Stimulated activated CD4-positive, alpha-beta T cell treated with anti-CD3 and anti-CD28 coated beads, Interleukin-2, amount 100 ng/mL, for 48 hours (primary cell): ENCODE measurements at places on chromosomes 1 and 21.

DNA sequence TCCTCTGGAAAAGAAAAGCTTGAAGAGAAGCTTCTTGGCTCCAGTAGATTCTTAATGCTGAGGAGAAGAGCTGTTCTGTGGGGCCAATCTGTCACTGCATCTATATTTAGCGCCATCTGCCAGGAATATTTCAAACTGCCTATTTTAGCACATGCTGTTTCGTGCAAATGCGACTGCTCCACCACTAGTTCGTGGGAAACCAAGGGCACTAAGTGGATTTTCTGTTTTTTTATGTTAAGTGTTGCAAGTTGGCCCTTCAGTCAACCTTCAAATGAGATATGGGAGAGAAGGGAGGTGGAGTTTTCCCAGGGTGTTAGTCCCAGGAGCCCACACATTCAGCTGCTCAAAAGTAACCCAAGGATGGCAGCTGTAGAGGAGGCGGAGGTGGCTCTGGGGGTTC lies 91.9 kb downstream of the TSEN15 start:
- DNase-seq = no peak

- DNase-seq = no peak
These were observed 8.3 kb downstream of the MCOLN2 start for GRCh38 chr1:84988588-84988987.

DNA sequence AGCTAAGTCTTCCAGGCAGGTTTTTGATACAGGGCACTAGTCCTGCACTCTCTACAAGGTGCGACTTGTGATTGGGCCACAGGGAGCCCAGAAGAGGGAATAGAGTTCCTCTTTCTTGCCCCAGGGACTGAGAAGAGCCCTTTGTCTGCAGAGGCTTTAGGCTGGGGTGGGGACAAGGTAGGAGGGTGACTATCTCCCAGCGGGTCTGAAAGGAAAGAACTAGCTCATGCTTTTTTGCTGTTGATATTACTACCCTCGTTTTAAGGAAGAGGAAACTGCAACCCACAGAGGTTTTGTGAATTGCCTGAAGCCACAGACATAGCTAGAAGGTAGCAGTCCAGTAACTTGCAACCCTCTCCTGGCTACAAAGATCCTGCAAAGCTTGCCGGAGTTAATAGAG lies 615.2 kb downstream of the MATN1 start:
- DNase-seq = no peak

DNA sequence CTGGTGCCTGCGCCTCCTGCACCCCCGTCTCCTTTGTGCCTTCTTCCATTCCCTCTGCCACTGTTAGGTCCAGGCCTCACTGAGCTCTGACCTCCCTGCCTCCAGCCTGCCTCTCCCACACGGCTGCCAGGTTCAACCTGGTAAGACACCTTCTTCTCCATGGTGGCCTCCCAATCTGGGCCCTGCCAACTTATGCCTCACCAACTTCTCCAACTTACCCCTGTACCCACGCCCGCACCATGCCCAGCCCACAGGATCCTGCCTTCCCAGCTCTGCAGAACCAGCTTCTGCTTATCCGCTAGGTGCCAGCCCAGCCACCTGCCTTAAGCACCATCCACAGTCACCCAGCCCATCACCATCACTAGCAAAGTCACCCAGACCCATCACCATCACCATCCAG lies 37.2 kb downstream of the PDE9A start:
- no peak for DNase-seq

DNA sequence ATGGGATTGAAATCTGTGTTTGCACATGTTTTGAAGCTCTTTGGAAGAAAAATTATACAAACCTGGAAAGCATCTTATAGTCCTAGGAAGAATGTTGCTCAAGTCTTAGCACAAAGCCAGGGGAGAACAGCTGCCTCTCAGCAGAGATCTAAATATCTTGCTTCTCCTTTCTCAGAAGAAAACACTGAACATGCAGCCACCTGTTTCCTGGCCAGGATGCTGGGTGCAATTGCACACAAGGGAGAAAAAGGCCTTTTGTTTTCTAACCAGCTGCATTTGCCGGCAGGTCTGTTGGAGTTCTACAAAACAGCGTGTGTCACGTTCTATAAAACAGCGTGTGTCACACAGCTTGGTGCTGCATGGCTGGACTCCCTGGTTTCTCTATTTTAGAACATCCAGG lies 259.6 kb upstream of the PLD5 start:
- DNase-seq = no peak

DNA sequence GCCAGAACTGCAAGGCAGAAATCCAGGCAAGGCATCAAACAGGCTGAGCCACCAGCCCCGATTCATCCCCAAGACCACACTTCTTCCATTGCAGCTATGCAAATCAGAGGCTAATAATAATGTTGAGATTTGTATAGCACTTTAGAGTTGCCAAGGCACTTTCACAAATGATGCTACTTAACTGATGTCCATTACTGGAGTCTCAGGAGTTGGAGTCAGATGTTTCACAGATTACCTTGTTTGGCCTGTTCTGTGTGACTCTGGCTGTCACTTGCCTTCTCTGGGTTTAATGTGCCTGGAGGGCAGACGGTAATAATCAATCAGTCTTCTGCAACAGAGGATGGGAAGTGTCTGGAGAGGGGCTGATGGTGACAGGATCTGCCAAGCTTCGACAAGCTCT lies 40.8 kb upstream of the MPZL1 start:
- DNase-seq = no peak

- no peak for DNase-seq
These were observed 4.9 kb downstream of the CAMK2N1 start for GRCh38 chr1:20480951-20481617.

DNA sequence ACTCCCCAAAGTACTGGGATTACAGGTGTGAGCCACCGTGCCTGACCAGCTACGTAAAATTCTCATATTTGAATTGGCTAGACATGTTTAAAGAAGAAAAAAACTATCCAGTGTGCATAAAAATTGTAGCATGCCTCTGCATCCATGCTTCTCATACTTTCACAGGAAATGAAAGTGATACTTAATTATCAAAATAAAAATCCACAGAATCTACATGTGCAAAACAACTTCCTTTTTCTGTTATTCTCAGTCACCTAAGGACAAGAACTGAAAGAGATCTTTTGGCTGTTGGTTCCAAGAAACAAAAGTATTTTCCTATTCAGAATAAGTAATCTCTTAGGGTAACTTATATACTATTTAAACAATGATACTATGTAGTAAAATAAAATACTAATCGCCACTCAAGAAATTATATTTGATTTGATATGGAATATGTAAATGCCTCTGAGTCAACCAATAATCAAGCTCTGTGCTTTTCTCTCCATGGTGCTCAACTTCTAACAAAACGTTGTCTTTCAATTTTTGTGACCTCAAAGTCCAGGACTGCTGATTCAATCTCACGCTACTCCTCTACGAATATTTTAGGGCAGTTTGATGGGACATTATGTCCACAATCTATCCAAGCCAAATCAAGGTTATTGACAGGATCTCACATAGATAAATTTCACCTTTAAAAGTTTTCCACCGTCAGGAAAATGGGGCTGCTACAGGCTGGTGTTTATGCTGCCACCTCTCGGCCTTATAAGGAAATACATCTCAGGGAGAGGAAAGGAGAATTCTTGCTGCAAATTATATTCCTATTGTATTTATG lies 102.7 kb downstream of the ZNF281 start:
- DNase-seq = no peak

GRCh38 chr1:13703128-13703513 lies 3.1 kb downstream of the PRDM2 start:
- DNase-seq = no peak

- DNase-seq = no peak
These were observed 66.6 kb downstream of the SLC37A1 start for GRCh38 chr21:42580076-42580792.

GRCh38 chr1:14615549-14616218 lies 17.2 kb downstream of the KAZN start:
- no peak for DNase-seq

DNA sequence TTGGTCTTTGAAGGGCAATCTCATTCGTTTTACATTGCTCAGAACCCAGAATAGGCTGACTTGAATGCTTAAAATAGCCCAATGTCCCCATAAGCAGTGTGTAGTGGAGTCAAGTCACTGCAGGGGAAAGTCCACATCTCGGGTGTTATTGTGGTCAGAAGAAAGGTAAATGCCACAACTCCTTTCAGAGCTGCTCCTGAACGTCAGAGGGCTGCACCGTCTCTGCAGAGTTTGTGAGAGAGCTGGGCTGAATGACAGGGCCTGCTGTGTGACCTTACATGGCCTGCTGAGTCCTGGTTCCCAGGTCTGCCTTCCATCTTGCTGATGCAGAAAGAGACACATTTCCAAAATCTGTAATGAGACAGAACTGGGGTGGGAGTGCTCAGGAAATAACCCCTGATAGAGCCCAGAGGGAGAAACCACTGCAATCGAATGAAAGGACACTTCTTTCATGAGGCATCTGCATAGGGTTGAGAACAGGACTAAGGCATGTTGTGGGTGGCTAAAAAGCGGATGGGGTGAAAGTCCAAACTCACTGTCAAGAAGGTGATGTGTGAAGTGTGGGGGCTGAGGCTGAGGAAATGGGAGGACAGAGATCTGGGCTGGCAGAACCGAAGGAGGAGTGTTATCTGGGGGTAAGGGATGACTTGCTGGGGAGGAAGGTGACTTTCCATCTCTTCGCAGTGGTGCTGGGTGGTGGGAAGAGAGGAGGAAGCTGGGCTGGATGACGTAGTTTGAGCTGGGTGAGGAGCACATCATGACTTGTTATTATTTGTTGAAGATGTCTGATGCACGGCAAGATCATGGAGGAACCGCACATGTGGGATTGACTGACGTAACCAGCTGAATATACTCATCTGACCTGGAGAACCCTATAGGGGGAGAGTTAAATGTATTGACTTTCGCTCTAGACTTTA lies 33.7 kb downstream of the XCL2 start:
- no peak for DNase-seq

DNA sequence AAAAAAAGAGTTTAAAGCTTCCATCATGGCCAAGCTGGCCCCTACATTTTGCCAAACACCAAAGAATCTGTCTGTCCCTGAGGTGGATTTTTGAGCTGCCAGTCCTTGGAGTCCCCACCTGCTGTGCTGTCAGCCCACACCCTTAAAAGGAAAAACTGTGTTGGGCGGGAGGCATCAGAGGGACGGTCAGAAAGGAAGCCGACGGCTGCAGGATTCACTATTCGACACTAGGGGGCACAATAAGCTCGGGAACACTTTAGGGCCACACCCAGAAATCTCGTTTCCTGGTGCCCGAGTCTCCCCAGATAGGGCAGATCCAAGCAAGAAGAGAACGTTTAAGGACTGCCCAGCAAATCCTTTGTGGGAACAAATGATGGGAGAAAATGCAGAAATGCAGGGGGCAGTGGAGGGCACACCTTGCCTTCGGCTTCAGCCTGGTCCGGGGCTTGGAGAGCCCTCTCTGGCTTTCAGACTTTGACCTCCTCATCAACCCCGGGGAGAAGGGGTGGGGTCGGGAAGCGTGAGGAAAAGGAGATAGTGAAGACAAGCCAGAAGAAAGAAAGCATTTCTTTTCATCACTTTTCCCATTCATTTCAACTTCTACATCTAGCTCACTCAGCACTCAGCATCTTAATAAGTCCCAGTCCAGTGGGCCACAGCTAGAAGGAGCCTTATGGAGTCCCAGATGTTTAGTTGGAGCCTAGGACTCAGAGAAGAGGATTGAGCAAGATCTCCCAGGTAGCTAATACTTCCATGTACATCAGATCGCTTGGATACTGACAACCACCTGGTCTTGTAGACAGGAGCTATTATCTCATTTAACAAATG lies 5.0 kb upstream of the CTTNBP2NL start:
- DNase-seq = peak; percentile 73

DNA sequence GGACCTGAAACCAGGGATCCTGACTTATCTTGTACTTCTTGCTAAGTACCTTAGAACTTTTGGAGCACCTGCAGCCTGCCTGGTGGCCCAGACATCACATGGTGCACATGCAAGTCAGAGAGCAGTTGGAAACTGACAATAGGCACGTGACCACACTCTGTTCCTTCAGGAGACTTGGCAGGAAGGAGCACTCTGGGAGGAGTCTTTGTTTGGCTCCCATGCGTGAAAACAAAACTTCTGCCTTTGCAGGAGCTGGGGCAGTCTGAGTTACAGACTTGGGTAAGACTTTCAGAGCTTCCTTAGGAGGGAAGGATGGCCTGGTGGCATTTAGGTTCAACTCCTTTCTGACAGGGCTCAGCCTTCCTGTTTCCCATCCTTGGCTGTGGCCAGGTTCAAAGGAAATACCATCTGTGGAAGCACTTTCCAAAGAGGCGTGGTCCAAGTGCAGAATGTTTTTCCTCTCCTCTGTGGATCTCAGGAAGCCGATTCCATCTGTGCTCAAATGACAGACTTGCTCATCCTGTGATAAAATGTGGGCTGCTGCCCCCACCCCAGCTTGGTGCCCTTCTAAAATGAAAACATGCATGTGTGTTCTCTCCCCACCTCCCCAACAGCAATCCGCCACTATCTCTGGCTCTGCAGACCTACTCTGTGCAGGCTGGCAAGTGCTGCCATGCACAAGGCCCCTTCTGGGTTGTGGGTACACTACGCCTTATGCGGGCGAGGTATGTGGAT lies 14.1 kb upstream of the ZNF436 start:
- no peak for DNase-seq

GRCh38 chr1:36532810-36533401 lies 50.2 kb upstream of the CSF3R start:
- no peak for DNase-seq

DNA sequence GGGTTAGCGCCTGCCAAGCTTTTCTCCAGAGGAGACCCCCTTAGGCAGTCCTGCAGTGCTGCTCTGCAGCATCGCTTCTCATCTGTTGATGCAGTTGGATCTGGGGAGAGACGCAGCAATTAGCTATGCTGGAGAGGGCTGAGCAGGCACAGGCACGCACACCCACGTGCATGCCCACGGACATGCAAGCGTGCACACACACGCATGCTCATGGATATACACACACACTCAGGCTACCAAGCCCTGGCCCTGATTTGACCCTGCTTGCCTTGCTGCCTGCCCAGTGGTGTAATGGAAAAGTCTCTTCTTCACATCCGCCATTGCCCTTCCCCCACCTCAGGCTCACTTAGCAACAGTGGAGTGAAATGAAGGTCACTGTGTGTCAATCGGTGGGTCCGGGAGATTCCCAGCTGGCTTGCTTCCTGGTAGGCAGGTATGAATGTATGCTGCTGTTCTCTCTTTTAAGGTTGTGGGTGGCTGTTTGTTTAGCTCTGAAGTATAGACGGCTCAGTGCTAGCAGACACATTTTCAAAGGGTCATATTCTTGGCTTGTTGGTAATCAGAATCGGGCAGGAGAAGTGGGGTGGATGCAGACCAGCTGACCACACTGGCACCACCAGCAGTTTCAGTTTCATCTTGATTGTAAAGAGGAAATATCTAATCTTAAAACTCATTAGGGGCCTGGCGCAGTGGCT lies 9.5 kb downstream of the ATP1B1 start:
- no peak for DNase-seq

DNA sequence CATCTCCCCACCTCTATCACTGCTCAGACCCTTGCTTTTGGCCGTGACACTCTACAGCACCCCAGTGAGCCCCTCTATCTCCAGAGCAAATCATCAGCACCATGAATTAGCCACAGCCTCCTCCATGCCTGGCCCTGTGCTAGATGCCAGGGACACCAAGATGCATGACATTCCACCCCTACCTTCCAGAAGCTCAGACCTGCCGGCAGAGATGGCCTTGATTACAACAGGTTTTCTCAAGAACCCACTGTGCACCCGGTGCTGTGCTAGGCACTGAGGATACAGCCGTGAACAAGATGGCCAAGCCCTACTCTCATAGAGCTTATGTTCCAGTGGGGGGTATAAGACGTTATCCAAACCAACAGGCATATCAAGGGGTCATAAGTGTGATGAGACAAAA lies 30.6 kb downstream of the CDK18 start:
- DNase-seq = no peak

GRCh38 chr1:83545066-83545862 lies 453.7 kb downstream of the TTLL7 start:
- DNase-seq = no peak

- no peak for DNase-seq
These were observed 57.1 kb downstream of the TMEM53 start for GRCh38 chr1:44616991-44617702.
